NCI-H510A treated with DMSO at 0.1 percent for 48 hours (cell line): ENCODE measurements at places on chromosomes 2 and 18.

DNA sequence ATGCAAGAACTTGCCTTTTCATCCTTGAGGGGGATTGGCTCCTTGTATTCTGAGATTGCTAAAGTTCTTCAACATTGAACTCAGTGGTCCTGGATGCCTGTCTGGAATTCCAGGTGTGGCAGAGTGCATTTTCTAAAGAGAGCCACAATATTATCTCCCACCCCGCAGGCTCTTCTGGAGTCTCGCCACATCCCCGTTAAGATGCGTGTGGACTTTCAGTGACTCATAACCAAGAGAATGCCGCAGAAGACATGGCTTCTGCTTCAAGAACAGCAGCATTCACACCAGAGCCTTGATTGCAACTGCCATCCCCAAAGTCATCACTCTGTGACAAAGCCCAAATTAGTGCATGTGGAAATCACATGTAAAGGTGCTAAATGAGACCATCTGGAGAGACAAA is 142.7 kb downstream of the CDH20 start:
- DNase-seq = no peak

GRCh38 chr18:27138079-27138478 is 47.0 kb downstream of the CHST9 start:
- no peak for DNase-seq

DNA sequence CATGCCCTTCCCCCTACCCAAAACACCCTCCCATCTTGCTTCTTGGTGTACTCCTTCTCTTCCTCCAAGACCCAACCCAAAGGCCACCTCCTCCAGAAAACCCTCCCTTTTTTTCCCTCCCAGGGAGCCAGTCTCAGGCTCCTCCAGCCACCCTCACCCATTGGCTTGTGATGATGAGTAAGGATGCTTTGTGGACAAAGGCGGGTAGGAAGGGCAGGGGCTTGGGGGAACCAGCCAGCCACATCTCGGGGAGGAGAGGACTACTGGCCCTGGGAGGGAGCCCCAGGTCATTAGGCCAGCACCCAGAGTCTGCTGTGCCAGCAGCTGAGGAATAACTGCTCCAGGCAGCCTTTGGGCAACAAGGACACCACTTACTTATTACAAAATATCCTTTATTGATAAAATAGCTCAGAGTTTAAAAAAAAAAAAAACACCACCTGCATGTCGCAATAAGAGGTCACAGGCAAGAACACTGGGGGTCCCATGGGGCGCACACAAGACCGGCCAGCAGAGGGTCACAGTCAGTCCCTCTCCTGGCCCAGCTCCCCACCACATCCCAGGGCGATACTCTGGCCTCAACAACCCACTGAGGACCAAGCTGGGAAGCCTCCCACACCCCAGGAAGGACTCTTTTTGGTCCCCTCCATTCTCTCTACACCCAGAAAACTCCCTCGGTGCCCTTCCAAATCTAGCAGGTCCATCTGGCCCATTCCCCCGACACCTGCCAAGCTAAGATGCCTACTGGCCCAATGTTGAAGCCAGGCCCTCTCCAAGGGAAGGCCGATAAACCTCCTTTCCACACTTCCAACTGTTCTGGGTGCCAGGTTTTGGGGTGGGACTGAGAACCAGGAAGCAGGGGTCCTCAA is 3.6 kb downstream of the ADRA2B start:
- DNase-seq = no peak

DNA sequence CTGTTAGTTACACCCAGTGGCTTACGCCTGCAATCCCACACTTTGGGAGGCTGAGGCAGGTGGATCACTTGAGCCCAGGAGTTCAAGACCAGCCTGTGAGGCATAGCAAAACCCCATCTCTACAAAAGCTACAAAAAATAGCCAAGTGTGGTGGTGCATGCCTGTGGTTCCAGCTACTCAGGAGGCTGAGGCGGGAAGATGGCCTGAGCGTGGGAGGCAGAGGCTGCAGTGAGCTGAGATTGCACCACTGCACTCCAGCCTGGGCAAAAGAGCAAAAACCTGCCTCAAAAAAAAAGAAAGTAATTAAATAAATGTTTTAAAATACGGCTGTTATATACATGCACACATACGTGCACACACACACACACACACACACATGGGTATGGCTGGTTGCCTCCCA is 194.8 kb downstream of the HDAC4 start:
- no peak for DNase-seq
